ENCODE measurements at places on chromosomes 12 and 14. TPM values are rescaled to one million over a fixed set of nuclear protein-coding genes. Genes with fewer than 3 reads are reported as not detected.

The ACYP1 gene
- total RNA-seq = 35.2 TPM

The NRXN3 gene
- 6.7 TPM for total RNA-seq

- DNase-seq = no peak
Measured at GRCh38 chr12:89411846-89412245, 59.5 kb upstream of the DUSP6 start.

DNA sequence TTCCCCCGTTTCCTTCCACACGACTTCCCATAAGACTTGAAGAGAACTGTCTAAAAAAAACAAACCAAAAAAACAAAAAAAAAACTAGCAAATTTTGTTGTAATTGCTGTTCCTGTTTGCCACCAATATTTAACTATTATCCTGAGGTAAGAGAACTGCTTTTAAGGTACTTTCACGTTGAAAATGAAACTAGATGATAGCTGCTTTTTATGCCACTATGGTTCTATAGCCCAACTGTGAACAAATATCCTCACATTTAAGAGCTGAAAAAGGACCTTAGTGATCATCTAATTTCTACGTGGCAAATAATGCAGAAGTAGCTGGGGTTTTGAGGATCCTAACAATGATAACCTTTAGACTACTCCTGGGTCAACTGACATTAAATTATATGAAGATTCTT lies 98.6 kb downstream of the TAOK3 start:
- DNase-seq = no peak
